ENCODE measurements at places on chromosomes 2 and 18.

DNA sequence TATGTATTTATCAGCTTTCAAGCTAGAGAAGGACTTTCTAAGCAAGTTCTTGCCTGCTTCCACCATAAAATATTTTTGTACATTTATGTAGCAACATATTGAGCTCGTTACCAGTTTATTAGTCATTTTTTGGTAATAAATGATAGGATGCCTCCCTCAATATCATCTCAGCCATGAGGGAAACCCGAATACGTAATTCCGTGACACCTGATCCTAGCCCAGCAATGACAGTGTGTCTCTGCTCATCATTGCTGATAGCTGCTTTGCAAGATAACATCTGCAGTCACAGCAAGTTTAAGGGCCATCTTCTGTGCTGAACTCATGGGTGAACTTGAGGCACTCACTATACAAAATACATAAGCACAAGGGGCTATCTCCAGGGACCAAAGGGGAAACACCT lies 62.2 kb downstream of the COL6A3 start:
- DNase-seq, result no peak

- DNase-seq, result no peak
Measured at GRCh38 chr18:8830067-8831060, 125.0 kb downstream of the MTCL1 start.

- DNase-seq, result no peak
Measured at GRCh38 chr2:44168681-44169154, at the start of gene PPM1B. PPM1B (plus strand) TSS chr2:44168875; CDS start chr2:44201200, 32,325 bp downstream.

DNA sequence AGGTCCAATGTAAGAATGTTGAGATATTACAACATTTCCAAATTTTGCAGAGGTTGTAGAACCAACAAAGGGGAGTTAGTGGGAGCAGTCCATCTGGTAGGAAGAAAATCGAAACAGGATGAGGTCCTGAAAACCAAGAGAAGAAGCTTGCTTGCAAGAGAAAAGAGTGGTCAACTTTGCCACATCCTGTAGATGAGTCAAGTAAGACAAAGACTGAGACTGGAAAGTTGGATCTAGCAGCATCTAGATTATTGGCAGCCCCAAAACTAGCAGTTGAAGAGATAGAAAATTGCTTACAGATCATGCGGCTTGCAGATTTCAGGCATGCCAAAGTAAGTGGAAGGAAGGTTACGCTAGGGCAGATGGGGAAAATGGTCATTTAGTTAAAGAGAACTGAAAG lies 378.9 kb downstream of the GRB14 start:
- DNase-seq, result no peak
